ENCODE measurements at places on chromosomes 5 and 9. TPM values are rescaled to one million over a fixed set of nuclear protein-coding genes. Genes with fewer than 3 reads are reported as not detected.

DNA sequence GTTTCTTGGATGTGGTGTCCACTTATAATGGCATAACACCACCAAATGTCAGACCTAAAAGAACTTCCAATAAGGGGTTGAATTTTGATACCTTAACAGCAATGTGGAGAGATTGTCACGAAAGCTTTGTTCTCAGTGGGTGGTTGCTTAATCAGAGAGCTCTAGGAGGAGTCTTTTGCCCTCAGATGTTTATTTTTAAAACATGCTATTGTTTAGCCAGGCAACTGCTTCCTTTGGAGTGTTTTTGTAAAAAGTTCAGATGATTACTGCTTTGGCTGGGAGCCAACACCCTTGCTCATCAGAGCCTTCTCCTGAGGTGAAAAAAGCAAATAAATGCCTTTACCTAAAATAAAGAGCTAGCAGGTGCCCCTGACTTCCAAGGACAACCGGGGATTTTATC is 65.0 kb downstream of the SLC1A1 start:
- DNase-seq = peak; percentile 63

- no peak for DNase-seq
These were observed 138.1 kb downstream of the DIRAS2 start for GRCh38 chr9:90504486-90504885.

- peak; percentile 11 for DNase-seq
These were observed 152.4 kb upstream of the PHYKPL start for GRCh38 chr5:178384816-178385495.

DNA sequence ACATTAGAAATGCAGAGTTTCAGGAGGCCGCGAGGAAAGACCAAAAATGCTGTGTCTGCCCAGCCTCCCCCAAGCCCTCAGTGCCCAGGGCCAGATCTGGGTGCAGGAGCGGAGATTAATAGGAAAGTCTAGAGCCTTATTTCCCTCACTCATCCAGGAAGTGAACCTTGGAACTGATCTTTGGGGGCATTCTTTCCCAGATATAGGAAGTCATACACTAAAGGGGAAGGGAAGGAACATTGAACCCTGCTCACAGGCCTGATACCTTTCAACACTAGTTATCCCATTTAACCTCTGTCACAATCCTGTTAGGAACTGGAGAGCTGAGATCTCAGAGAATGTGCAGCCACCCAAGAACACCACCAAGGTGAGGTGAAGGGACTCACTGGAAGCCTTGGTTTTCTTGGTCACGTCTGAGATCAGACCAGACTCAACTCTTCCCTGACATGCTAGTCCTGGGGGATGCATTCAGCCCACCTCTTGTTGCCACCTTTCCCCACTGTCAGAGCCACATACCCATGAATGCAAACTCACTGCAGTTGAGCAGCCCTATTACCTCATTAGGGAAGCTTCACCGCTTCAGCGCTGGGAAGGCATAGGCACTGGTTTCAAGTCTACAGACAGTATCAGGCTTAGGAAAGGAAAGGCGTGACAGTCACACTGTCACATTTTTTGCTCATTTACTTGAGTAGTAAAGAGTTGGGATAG is 95.0 kb downstream of the KIAA1958 start:
- no peak for DNase-seq

GRCh38 chr9:3809724-3810123 is 283.9 kb upstream of the RFX3 start:
- DNase-seq = no peak

DNA sequence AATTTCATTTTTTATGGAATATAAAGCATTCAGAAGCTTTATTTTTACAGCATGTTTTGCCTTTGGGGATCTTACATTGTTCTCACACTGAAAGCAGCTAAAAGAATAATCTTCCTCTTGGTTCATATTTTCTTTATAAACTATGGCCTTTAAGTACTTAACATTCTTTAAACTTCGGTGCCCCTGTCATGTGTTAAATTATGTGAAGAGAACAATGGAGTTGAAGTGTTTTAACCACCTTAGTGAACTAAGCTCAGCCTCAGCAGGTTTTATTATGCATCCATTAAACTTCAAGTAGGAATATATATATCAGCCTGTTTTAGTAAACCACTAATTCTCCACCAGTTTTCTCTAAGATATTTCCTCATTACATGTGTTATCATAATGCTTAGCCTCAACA is 371.4 kb upstream of the CDH18 start:
- no peak for DNase-seq

GRCh38 chr5:130099008-130099407 is 194.7 kb downstream of the CHSY3 start:
- no peak for DNase-seq

- no peak for DNase-seq
These were observed 74.9 kb downstream of the UNC13B start for GRCh38 chr9:35236692-35237091.

DNA sequence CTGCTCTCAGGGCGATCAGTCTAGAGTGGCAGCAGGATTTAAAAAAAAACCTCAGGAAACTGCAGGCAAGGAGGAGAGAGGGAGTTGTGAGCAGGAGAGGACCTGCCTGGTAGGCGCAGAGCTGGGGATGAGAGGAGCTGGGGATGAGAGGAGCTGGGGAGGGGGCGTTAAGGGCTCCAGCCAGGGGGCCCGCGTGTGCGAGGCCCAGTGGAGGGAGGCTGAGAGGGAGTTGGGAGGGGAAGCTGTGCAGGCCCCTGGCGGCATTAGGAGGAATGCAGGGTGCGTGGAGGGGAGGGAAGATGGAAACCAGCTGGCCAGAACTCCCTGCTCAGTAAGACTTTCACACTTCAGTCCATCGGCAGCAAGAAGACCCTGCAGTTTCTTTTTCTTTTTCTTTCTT is 45.2 kb upstream of the HMCN2 start:
- no peak for DNase-seq

DNA sequence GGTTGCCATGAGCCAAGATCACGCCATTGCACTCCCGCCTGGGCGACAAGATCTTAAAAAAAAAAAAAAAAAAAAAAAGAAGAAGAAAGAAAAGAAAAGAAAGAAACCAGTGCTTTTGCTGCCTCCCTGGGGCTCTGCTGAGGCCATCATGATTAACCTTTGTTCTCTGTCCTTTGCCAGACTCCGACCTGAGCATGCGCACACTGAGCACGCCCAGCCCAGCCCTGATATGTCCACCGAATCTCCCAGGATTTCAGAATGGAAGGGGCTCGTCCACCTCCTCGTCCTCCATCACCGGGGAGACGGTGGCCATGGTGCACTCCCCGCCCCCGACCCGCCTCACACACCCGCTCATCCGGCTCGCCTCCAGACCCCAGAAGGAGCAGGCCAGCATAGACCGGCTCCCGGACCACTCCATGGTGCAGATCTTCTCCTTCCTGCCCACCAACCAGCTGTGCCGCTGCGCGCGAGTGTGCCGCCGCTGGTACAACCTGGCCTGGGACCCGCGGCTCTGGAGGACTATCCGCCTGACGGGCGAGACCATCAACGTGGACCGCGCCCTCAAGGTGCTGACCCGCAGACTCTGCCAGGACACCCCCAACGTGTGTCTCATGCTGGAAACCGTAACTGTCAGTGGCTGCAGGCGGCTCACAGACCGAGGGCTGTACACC is 251.7 kb downstream of the MARCHF11 start:
- DNase-seq = no peak

DNA sequence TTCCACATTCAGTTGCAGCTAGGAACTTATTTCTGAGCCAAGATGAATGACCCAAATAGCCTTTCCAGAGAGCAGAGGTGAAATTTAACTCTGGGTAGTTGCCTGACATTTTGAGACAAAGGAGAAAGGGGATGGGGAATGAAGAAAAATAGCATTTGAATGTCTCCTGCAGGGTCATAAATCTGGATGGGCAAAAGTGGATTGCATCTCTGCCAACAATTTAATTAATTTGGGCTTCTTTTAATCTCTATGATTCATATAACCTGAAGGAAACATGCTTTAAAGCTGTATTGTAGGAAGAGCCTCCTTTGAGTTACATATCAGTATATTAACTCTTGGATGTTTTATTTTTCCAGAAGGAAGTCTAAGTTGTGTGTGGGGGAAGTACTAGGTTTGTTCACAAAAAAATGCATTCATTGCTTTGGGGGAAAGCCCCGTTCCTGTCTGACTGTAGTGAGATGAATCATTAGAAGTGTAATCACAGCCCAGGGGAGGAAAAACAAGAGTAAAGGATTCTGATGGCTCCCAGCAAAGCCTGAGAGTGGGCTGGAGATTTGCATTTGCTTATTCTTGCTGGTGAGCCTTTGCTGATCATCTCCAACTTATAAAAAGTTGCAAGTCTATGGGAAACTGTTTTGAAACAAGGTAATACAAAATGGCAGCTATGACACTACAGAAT is 133.0 kb upstream of the IQGAP2 start:
- no peak for DNase-seq

DNA sequence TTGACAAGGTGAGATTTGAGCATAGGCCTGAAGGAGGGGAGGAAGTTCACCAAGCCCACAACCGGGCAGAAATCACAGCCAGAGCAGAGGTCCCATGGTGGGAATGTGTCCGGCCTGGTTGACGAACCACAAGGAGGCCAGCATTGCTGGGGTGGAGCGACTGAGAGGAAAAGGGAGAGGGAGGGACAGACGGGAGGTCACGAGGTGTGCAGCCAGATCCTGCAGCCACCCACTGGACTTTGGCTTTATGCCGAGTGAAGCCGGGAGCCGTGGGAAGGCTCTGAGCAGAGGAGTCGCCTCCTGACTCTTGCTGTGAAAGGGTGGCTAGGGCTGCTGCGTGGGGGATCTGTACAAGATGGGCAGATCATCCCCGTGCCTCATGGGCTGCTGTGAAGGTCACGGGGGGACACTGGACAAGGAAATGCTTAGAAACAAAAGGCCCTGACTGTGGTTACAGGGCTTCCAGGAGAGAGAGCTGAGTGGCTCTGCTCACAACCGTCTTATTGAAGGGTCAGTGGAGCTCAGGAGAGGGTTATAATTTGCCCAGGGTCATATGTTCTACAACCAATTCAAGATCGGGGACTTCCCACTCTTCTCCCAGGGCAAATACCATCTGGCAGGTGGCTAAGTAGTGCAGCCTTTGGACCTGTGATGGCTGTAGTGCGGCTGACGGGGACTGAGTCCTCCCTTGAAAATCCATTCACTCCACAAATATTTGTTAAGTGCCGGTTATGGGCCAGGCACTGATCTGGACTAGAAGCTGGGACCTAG is 15.6 kb upstream of the CD74 start:
- peak; percentile 82 for DNase-seq

GRCh38 chr5:1235379-1235778 is 10.2 kb downstream of the SLC6A18 start:
- no peak for DNase-seq

The NUTM2F gene
- total RNA-seq = not detected

The PCDHGA6 gene
- total RNA-seq = 4.4 TPM

The C9orf78 gene
- 33.2 TPM for total RNA-seq

Measured in left cardiac atrium (tissue), 4 donors.